ENCODE measurements at places on chromosomes 16 and 17.

GRCh38 chr17:10579270-10579669 is 29.8 kb upstream of the MYH2 start:
- no peak for DNase-seq

GRCh38 chr17:54153423-54153822 is 330.7 kb downstream of the KIF2B start:
- no peak for DNase-seq

- DNase-seq = no peak
Observed at GRCh38 chr17:9906616-9907015, 1.5 kb upstream of the RCVRN start.

- DNase-seq = no peak
Observed at GRCh38 chr17:56690441-56691291, 97.2 kb downstream of the NOG start.

DNA sequence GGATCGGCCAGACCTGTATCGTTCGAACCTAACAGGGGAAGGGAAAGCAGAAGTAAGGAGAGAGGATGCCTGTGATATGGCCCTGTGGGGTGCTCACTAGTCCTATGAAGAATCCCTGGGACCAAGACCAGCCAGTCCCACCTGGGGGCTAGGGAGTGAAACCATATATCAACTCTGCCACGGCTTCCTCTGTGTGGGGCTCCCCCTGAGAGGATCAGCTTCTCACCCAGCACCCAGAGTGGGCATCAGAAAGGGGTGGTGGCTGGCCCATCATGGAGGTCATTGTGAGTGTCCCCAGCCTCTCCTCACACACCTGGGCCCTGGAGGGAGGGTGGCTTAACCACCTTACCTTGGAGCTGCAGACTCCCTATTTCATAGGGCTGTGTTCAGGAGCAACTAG is 30.1 kb upstream of the SREBF1 start:
- no peak for DNase-seq

GRCh38 chr17:41865596-41865893 is 322 bp upstream of the KLHL11 start:
- DNase-seq = no peak

DNA sequence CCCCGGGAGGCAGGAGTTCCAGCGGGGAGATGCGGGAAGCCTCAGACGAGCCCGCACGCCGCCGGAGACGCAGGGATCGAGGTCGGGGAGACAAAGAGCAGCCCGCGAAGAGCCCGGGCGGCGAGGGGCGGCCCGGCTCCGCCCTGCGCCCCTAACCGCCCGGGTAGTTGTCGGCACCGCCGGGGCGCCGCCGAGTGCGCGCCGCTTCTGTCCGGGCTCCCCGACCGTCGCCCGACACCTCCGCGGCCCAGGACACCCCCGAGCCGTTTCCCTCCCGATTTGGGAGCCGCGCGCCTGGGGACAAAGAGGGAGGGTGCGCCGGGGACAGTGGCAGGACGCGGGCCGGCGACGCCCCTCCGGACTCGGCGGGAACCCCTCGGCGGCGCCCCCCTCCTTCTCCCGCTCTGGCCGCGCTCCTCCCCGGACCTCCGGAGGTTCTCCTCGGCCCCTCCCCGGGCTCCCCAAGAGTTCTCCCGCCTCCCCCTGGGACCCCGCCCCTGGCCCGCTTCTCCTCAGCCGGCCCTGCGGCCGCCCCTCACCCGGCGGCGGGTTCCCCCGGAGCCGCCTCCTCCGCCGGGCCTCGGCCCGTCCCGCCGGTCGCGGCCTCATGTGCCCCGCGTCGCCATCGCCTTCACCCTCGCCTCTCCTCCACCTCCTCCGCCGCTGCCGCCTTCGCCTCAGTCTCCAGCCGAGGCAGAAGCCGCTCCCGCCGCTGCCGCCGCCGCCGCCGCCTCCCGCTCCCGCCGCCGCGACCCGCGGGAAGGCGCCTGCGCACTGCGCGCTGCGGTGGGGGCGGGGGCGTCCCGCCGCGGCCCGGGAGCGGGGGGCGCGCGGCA is at the start of gene GJC1:
Gene GJC1, minus strand, starts transcription at position 765 of the 836 bp plus-strand sequence. CDS start 24,470 bp downstream, outside the sequence.
- DNase-seq = no peak

- no peak for DNase-seq
Observed at GRCh38 chr16:54654429-54654828, 276.2 kb upstream of the IRX5 start.

DNA sequence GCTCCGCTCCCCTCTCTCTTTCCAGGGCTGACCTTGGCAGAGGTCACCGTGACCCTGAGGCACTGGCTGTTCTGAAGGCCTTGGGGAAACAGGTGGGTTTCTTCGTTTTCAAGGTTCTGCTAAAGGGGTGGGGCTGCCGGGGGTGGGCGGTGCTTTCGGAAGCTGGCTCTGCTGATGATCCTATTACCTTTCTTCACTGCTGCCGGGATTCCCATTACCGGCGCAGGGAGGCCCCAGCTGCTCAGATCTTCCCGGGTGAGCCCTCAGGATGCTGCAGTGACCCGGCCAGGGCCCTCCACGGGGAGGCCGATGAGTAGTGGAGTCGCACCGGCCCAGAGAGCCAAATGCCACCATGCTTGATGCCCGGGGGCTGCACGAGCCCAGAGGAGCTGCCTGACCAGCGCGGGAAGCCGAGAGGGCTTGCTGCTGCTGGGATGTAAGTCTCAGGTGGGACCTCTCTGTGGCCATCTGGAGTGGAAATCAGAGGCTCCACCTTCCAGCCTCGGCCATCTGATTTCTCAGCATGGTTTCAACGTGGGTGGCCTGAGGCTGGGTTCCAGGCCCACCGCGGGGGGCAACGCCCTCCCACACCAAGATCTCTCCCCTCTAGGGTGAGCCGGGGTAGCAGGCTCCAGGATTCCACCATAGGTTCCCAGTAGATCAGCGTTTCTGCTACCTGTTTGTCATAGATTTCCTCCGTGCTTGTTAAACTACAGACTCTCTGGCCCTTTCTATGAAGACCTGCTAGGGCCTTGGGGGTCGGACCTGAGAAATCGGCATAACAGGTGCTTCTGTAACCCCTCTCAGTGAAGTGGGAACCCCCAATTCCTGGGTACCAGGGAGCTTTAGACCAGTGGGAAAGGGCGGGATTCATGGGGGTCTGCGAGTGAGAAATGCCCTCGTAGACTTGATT is 21.6 kb upstream of the ADCY7 start:
- no peak for DNase-seq

DNA sequence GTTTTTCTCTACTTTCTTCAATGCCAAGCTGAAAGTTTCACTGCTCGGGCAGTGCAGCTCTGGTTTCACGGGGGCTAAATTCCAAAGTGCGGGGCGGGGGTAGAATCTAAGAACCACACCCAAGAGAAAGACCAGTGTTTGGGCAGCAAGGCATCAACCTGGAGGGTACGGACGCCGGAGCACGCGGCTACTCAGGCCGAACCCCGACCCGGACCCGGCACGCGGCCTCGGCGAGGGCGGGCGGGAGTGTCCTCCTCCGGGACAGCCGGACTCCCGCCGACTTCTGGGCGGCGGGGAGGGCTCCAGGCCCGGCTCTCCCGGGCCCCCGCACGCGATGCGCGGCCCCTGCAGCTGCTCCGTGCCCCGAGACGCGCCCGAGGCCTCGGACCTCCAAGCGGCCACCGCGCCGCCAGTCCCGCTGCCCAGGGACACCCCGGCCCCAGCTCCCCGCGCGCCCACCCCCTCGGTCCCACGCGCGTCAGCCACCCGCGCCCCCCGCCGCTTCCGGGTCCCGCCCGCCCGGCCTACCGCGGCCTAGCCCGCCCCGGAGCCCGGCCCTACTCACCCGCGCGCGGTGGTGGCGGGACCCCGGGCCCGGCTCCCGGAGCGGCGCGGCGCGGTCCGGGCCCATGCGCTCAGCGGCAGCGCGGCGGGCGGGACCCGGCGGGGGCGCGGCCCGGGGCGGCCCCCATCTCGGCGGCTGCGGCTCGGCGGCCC is 561 bp downstream of the AXIN1 start:
- DNase-seq = no peak

DNA sequence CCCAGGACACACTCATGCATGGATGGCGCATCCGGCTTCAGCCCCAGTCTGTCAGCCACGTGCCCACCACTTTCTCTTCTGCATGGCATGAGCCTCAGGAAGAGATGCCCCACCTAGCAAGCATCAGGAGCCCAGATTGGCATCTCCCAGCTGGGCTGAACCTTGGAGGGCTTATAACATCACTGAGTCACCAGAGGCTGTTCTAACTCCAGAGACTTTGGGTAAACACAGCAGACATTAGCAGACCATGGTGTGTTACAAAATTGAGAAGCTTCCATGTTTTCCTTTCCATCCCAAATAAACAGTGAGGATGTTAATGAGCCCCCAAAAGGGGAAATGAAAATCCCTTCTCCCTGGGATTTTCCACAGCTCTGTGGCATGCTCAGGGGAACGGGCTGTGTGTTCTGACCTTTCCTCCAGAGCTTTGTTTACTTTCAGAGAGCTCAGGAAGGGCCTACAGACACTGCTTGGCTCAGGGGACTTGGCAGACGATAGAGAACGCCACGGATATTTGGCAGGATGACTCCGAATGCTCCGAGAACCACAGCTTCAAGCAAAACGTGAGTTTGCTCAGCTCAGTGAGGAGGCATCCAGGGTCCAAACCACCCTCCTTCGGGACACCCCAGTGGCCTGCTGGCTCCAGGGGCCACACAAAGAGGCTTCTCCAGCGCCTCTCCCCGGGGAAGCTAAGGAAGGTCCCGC is 16.5 kb downstream of the GLP2R start:
- DNase-seq = no peak

DNA sequence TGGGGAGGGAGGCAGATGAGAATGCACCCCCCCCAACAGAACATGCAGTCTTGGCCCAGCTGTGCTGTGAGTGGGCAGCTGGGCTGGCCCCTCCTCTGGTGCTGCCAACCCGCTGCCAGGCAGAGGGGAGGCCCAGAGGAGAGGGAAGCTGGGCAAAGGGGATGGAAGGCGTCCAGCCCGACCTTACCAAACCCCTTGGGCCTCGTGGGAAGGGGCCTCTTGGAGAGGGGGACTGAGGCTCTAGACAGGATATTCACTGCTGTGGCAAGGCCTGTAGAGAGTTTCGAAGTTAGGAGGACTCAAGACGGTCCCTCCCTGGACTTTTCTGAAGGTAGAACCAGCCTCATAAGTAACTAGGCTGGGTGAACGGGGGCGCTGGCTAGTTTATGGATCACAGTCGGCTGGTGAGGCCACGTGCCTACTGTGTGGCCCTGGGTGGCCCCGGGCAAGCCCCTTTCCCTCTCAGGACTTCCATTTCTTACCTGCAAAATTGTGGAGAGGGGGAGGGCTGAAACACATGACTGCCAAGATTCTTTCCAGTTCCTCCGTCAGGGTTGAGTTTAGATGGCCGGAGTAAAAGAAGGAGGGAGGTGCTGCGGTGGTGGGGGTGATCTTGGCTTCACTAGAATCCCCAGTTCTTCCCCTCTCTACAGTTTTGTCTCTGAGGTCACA is 857 bp upstream of the STAT5A start:
- DNase-seq = no peak

- DNase-seq = no peak
Observed at GRCh38 chr16:77564791-77565390, 130.1 kb upstream of the ADAMTS18 start.

GRCh38 chr16:81487301-81487720 is 42.7 kb downstream of the CMIP start:
- no peak for DNase-seq

- DNase-seq = no peak
Observed at GRCh38 chr17:11996722-11997146, 541 bp downstream of the ZNF18 start.

DNA sequence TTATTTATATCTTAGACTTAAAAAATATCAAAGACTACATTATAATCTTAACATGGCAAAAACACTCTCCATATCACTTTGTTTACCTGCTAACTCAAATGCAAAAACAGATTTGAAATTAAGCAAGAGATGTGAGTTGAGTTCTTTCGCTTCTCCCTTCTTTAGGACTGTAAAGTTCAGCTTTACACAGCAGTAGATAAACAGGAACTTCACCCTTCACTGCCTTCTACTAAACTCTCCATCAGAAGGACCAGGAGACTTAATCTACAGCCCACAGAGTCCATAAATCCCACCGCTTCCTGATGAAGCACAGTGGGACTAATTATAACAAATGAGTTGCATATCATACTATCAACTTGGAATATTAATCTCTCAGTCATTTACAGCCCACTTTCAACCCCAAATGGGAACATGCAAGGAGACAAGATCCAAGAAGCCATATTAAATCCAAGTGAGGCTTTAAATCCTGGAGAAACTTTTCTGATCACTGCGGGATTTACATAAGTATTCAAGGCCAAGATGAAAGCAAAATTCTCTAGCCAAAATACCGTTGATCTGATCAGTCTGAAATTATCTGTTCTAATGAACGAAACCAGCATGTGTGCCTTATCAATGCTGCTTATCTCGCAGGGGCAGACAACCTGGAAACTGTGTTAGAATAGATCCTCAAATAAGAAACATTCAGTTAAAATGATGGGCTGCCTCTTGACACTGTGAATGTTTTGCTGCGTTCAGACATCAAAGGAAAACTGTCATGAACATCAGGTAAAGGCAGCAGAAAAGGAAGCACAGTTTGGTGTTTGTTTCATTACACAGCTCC is 1.6 kb downstream of the AMFR start:
- no peak for DNase-seq

DNA sequence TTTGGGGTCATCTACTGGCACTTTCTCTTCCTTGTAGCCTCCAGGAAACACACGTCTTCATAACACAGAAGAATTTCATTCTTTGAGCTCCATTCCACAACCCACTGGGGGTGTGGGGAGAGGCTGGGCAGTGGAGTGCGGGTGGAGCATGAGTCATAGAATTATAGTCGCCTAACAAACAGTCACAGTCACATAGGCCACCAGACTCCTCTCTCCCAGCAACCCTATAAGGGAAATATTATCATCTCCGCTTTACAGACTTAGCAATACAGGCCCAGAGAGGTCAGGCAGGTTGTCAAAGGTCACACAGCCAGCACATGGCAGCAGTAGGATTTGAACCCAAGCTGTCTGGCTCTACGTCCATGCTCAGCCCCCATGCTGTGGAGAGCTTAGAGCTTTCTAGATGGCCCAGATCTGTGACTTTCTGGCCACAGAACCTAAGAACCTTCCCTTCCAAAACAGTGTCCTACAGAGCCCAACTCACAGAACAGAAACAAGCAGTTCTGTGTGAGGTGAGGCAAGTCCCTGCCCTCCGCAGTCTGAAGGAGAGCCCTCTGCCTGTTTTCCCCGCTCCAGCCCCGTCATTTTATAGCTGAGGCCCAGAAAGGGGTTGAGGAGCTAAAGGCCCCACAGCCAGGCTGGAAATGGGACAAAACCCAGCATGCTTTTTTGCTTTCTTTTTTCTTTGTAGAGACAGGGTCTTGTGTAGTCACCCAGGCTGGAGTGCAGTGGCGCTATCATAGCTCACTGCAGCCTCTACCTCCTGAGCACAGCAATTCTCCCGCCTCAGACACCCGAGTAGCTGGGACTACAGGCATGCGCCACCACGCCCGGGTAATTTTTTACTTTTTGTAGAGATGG is 10.7 kb upstream of the LITAF start:
- DNase-seq = no peak

DNA sequence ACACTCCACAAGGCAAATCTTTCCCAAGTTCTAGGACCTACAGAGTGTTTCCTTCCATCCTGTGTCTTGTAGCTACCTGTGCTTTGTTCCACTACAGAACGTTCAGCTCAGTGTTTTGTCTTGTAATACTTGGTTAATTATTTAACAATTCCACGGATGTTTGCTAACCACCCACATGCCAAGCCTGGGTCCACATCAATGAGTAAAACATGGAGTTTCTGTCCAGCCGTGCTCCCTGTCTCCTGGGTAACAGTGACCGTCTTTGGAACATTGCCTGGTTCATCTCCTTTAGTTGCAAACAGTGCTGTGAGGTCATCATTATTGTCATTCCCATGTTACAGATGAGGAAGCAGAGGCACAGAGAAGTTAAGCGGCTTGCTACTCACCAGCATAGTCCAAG is 41.3 kb downstream of the IRF8 start:
- no peak for DNase-seq
